Stimulated activated CD8-positive, alpha-beta memory T cell treated with anti-CD3 and anti-CD28 coated beads, Interleukin-15, amount 100 ng/mL, for 1 hour (primary cell): ENCODE measurements at places on chromosomes 6 and 20.

- DNase-seq, result no peak
Observed at GRCh38 chr6:145815309-145816274, 997 bp upstream of the FBXO30 start.

GRCh38 chr6:154426997-154427396 is 70.4 kb upstream of the IPCEF1 start:
- DNase-seq, result no peak

- DNase-seq, result no peak
Observed at GRCh38 chr6:7529141-7529540, 12.3 kb upstream of the DSP start.

- no peak for DNase-seq
Observed at GRCh38 chr20:5109276-5109675, 10.5 kb downstream of the PCNA start.
